ENCODE measurements at places on chromosomes 2 and 18. TPM values are rescaled to one million over a fixed set of nuclear protein-coding genes. Genes with fewer than 3 reads are reported as not detected.

- H3K27ac ChIP-seq = no peak overlapping the region
- no peak for DNase-seq
- peaks cover 48% of the 10 kb centered on the region for H3K4me1 ChIP-seq
- H3K27me3 ChIP-seq = peaks cover 38% of the 10 kb centered on the region
- no peak overlapping the region for H3K4me3 ChIP-seq
- no peaks in the 10 kb centered on the region for H3K36me3 ChIP-seq
Measured at GRCh38 chr2:159066541-159067156, 98.2 kb downstream of the TANC1 start.

- no peak for DNase-seq
- H3K4me3 ChIP-seq = no peak overlapping the region
- no peaks in the 10 kb centered on the region for H3K4me1 ChIP-seq
- no peaks in the 10 kb centered on the region for H3K27me3 ChIP-seq
Measured at GRCh38 chr18:887716-888115, 17.0 kb upstream of the ADCYAP1 start.

DNA sequence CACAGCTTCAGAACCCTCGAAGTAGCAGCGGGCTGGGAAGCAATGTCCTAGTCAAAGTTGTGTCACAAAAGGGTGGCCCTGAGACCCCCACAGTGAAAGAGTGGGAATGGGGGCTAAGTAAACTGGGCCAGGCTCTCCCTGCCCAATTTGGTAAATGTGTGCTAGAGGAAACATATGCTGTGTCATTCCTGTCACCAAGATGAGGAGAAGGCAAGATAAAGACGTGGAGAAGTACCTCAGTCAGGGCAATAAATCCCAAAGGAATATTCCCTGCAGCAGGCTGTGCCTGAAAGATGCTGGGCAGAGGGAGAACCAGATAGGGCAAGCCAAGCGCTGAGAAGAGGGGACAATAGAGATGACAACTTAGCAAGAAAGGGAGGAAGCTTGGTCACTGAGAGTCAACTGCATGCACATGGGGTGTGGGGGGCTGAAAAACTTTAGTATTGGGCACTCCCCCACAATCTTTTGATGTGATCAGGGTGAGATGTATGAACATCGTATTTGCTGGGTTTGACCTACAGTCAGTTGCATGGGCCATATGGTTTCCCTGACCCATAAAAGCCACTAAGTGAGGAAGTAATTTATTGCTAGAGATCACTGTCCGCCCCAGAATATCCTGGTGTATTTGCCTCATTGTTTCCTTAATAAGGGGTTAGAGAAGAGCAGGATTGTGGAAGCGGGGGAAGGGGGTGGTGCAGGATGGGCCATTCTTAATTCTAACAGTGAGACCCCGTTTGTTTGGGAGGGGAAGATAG lies 49.9 kb upstream of the CXCR4 start:
- no peak overlapping the region for H3K27ac ChIP-seq
- H3K36me3 ChIP-seq = no peaks in the 10 kb centered on the region
- H3K27me3 ChIP-seq = no peaks in the 10 kb centered on the region
- no peak overlapping the region for H3K4me3 ChIP-seq

GRCh38 chr2:110934948-110935347 lies 185.8 kb upstream of the BCL2L11 start:
- no peak for DNase-seq
- H3K27ac ChIP-seq = no peak overlapping the region
- no peaks in the 10 kb centered on the region for H3K36me3 ChIP-seq
- no peak overlapping the region for H3K4me3 ChIP-seq
- no peaks in the 10 kb centered on the region for H3K4me1 ChIP-seq

PSD4 gene
- total RNA-seq = 0.87 TPM

LYG2 gene
- not detected for total RNA-seq

All from neural progenitor cell (in vitro differentiated cells).